T follicular helper cell (primary cell): ENCODE measurements at places on chromosomes 4 and X.

DNA sequence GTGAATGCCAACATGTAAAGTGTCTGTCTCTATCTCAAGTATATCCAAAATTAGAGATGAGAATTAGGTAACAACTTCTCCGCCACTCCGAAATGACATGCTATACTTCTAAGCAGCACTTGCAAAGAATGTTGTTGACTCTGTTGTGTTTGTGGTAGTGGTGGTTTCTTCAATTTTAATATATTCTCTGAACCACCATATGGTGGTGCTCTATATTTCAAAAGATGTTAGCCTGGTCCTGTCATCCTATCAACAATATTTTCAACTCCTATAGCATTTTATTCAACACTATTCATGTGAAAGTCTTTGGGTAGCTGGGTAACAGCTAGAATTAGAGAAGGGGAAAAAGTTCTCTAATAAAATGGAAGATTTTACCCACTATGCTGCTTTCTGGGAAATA is 1622.8 kb upstream of the IGFBP7 start:
- no peak for DNase-seq

GRCh38 chrX:16114611-16115010 is 8.8 kb upstream of the GRPR start:
- DNase-seq = no peak

GRCh38 chr4:38231626-38232025 is 271.4 kb downstream of the PTTG2 start:
- no peak for DNase-seq

DNA sequence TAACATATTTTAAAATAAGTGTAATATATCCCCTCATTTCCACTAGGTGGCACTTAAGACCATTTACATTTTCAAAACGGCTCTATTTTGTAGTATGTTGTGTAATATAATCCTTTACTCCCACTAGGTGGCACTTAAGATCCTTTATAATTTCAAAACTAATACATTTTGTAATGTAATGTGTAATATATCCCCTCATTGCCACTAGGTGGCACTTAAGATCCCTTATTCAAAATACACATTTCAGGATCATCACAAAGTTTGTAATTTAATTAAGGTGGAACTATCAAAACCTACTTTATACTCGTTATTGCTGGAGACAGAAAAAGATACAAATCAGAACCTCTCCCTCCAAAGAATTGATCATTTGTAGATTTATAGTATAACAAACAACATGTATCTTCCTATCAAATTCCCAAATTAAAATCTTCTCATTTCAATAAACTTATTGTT is 132.5 kb downstream of the ARHGAP6 start:
- no peak for DNase-seq

- no peak for DNase-seq
Observed at GRCh38 chr4:53777244-53777984, 186.1 kb upstream of the LNX1 start.

GRCh38 chr4:130110189-130110588 is 1014.2 kb downstream of the C4orf33 start:
- DNase-seq = no peak

GRCh38 chr4:86220121-86220520 is 139.7 kb downstream of the MAPK10 start:
- no peak for DNase-seq

- no peak for DNase-seq
Observed at GRCh38 chr4:118775405-118775804, 60.5 kb downstream of the SEC24D start.

- DNase-seq = no peak
Observed at GRCh38 chrX:68196939-68197791, 236.1 kb downstream of the OPHN1 start.

DNA sequence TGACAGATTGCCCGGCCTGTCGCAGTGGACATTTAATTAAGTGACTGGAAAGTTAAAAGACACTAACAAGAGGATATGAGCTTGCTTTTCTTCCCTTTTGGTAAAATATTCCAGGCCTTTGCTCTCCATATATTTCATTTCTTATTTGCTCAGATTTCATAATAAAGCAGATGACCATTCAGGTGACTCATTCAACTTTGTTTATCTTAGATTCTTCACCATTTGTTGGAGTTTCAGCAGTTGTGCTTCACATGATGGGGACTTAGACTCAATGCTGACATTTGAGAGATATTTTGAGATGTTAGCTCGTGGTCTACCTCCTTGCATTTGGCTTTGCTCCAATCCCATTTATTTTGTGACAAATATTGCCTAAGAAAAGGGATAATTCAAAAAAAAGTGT is 312.2 kb downstream of the ARHGAP24 start:
- DNase-seq = no peak

DNA sequence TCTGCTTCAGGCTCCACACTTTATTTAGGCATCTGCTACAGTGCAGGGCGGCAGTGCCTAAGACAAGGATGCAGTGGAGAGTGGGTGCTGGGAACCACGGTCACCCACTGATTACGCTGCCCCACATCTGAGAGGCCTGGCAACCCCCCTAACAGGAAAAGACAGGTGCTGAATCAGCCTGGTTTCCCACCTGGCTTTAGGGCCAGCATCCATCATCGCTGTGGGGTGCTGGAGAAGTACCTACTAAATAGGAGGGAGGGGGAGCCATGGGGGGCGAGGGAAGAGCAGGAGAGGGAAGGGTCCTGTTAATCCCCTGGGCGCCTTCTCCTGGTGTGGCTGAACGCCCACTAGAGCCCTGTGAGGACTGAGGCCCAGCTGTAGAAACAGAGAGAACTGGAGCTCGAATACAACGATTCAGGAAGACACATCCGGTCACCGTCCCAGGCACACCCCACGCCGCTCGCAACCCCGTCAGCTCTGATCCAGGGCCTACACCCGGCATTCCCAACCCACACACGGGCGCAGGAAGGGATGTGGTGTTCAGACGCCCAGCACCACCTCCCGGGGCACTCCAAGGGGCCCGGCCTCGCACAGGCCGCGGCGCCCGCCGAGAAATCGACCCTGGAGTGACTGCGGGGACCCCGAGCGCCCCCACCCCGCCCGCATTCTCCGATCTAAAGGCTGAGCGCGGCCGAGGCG is 554 bp downstream of the DCTD start:
- DNase-seq = no peak

DNA sequence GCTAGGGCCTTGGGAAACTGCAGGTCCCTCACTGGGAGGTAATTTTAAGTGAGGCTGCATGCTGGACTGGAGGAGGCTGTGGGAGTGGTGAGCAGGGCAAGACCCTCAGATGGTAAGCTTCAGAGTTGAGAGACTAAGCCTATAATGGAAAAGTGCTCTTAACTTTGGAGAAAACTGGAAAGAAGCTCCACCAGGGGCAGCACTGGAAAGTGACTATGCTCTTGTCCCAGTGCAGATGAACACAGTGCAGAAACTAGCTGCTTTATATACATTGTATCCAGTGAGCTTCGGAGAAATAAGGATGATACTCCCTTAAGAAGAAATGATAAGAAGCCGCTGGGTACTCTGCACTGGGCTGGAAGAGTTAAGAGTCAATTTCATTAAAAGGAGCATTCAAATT is 3.2 kb upstream of the MAGEB2 start:
- no peak for DNase-seq

DNA sequence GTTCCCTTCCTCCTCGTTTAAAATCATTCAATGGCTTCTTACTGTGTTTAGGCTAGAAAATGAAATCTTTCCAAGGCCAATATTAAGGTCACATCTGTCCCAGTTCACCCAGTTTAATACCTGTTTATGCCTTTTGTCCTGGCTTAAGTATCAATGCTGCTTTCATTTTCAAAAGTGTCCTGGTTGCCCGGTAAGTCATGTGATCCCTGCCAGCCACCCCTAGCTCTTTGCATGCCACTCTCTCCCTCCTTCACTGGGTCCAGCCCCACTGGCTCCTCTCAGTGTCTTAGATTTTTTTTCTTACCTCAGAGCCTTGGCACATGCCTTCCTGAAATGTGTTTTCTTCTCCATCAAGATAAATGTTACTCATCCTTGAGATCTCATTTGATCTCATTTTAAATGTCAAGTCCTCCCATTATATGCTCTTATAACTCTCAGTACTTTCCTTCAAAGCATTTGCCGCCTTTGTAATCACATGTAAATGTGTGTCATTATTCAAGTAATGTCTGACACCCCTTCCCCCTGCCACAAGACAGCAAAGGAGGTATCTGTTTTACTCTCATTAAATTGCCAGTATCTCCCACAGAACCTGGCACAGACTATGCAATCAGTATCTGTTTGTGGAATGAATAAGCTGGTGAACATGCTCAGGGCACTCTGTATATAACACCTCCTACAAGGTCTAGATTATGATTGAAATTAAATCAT is 472.5 kb upstream of the RPS6KA3 start:
- no peak for DNase-seq

GRCh38 chr4:24328310-24328709 is 256.0 kb downstream of the DHX15 start:
- no peak for DNase-seq

GRCh38 chrX:134526399-134526798 is 66.4 kb downstream of the HPRT1 start:
- no peak for DNase-seq

DNA sequence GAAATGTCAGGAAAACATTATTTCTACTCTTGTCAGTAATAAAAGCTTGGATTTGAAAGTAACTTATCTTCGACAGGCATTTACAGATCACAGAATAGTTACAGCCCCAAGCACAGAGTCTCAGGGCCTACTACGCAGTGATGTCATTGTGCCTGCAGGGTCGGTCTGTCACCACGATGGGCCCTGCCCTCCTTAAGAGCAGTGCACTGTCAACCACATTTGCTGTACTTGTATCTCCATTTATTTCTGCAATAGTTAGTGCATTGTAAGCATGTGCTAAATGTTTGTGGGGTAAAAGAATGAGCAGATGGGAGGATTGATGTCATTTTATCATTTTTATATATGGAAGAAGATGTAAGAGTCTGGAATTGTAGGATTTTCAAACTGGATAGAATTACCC is 13.6 kb upstream of the CCKAR start:
- no peak for DNase-seq

- DNase-seq = no peak
Observed at GRCh38 chrX:150365990-150366911, 3.1 kb downstream of the MAMLD1 start.

DNA sequence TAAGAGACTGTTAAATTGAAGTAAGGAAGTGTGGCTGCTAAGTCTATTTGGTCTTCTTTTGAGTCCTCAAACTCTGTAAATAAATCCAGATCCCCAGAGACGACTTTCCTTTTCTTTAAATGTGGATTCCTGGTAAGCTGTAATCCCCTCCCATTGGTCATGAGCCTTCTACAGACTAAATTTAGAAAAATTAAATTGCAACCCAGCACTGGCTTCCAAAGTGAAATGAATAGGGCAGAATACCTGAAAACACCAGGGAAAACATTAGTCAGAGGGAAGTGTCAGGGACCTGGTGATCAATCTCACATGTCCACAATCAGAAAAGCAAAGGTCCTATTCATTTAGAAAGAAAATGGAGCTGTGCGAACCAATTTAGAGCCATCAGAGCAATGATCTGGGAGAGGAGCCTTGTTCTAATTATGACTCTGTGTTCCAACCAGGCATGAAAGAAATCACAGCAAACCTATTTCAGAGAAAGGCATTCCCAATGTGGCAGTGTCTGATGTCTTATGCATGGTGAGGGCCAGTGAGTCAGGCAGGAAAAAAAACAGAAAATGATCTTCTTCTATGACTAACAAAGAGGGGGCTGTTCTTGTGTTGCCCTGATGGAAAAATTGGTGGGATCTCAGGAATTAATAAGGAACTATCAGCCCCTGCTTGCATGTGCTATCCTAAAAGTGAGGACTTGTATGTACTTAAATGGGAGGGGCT is 19.8 kb upstream of the CCDC149 start:
- no peak for DNase-seq

DNA sequence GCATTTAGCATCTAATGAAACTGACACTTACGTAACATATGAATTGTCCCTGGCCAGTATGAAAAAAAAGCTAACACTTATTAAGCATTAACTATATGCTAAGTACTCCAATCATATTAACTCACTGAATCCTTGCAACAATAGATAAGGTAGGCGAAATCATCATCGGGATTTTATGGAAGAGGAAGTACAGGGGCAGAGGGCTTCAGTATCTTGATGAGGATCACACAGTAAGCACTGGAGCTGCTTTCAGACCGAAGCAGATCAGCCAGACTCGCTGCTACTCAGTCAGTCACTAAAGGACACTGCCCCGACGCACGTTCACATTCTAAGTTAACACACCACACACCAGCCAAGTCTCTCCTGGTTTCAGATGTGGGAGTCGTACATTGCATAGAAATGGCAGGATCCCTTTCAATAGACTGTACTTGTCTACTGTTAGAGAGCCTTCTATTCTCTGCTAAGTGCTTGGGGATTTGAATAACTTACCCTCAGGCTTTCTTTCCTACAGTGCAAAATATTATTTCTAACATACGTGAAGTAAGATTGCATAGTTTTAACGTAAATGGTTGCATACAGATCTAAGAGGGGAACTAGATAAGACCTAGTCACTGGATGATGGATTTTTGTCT is 540.2 kb upstream of the TENM3 start:
- no peak for DNase-seq

DNA sequence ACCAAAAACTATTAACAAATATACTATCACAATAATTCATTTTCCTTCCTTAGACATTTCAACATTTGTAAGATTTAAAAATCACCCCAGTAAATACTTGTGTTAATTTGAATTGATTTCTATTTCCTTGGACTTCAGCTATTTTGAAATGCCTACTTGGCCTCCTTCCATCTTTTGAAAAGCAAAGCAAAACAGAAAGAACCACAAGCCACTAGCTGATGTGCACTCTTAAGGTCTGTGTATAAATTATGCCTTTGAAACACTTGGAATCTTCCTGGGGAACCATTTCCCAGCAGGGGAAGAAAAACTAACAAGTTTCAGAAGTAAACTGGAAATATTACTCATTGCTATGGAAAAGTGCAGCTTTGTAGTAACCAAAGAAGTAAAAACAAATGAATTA is 139.8 kb downstream of the CLCN4 start:
- no peak for DNase-seq

- no peak for DNase-seq
Observed at GRCh38 chr4:53994382-53995102, 69.9 kb downstream of the CHIC2 start.

- no peak for DNase-seq
Observed at GRCh38 chr4:76426272-76426671, 5.3 kb upstream of the CCDC158 start.

DNA sequence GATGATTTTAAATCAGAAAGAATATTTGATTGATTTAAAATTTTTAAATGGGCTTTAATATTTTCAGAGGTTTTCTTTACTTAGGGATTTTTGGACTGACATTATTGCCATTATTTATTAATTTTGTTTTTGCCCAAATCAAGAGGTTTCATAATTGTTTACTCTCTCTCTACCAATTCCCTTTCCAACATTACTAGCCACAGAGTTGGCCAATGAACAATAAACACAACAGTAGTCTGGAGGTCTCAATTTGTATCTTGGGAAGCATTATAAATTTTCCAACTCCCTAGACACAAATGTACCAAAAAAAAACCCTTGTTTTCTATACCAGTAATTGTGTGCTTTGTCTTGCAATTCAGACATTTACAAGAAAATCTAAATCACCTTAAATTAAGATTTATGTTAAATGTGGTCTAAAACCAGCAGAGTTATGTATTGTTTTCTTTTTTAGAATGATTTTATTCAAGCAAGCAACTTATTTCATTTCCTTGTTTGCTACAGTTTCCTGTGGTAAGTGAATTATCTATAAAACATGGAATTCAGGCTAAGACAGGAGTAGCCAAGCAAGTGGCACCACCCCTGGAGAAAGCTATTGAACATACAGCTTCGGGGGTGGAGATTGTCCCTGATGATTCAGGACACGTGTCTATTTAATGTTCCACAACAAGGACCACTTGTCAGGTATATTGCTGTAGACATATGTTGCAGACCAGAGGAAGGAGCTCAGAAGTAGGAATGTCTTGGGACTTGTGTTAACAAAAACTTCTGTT is 622 bp downstream of the KLKB1 start:
- no peak for DNase-seq

- no peak for DNase-seq
Observed at GRCh38 chrX:39633293-39633692, 464.5 kb downstream of the BCOR start.
